ENCODE measurements at places on chromosomes 5 and 9. TPM values are rescaled to one million over a fixed set of nuclear protein-coding genes. Genes with fewer than 3 reads are reported as not detected.

DNA sequence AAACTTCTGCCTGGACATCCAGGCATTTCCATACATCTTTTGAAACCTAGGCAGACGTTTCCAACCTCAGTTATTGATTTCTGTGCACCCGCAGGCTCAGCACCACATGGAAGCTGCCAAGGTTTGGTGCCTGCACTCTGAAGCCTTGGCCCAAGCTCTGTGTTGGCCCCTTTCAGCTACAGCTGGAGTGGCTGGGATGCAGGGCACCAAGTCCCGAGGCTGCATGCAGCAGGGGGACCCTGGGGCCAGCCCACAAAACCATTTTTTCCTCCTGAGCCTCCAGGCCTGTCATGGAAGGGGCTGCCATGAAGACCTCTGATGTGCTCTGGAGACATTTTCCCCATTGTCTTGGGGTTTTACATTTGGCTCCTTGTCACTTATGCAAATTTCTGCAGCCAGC is 49.9 kb downstream of the NFX1 start:
- DNase-seq = no peak

DNA sequence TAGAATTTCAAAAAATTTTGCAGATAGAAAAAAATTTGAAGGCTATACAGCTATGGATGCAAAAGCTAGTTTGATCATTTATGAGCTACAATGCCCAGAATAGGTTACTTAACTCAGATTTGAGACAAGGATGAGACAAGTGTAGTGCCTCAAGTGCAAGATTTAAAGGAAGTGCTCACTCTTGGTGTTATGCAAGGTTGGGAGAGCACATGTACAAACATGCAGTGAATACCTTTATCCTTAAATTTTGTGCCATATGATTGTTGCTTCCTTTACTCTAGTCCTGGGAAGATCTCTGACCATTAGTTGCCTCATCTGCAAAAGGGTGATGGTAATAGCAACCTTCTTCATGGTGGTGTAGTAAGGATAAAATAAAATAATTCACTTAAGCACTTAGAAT is 31.7 kb upstream of the PPP2R2B start:
- no peak for DNase-seq

DNA sequence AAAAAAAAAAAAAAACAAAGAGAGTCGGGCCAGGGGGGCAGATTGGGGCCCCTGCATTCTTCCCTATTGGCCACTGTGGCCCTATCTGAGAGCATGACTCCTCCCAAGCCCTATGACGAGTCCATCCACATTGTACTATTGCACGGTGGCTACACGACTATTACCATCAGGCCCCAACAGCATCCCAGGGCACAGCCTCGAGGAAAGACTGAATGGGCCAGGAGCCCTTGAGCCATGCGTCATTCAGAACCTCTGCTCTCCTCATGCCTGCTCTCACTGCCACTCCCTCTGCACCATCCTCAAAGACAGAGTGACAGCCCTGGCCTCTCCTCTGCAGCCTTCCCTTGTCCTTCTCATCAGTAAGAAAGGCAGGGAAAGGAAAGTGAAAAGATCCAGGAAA is 20.2 kb upstream of the ORM1 start:
- no peak for DNase-seq

GRCh38 chr9:37836386-37836785 is 35.8 kb downstream of the DCAF10 start:
- DNase-seq = no peak

GRCh38 chr5:78269088-78269703 is 25.3 kb downstream of the AP3B1 start:
- peak; percentile 27 for DNase-seq

- DNase-seq = no peak
Measured at GRCh38 chr5:1755321-1755949, 44.2 kb downstream of the MRPL36 start.

DNA sequence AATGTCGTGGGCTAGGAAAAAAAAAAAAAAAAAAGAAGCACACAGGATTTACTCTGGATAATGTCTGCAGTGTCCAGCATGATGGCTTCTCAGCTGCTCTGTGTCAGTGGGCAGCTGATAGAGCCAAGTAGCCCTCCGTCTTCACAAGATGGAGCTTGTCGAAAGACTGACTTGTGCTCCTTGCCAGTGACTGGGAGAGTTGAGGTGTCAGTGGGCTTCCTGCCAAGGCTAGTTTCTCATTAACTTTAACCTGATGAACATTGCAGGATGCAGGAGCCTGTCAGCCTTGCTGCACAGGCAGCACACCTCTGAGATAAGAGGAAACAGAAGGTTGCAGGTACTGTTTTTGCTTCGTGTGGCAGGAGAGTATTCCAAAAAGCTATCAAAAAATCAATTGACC is 171.4 kb upstream of the SGCD start:
- DNase-seq = no peak

- peak; percentile 80 for DNase-seq
Measured at GRCh38 chr5:61330845-61331406, 1.1 kb upstream of the ZSWIM6 start.

DNA sequence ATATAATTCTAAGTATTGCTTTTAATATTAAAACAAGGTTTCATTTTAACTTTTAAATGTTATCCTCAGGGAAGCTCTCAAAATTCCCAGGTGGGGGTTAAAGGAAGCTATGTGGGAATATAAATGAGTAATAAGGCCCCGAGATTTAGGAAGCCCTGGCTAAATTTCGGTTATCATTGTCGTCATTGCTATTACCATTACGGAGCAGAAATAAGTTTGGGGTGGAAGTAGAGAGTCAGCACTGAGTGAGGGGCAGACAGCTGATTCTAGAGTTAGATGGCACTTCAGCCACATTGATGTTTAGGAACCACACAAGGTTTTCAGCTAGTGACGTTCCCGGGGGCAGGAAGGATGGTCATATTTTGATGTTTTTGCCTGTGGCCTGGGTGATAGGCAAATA is 74.9 kb downstream of the NREP start:
- DNase-seq = no peak

GRCh38 chr9:32524892-32525708 is 896 bp downstream of the RIGI start:
- DNase-seq = peak; percentile 29

GRCh38 chr5:145680169-145680568 is 155.0 kb downstream of the PRELID2 start:
- no peak for DNase-seq

- DNase-seq = no peak
Measured at GRCh38 chr9:2523591-2523990, 98.0 kb upstream of the VLDLR start.

DNA sequence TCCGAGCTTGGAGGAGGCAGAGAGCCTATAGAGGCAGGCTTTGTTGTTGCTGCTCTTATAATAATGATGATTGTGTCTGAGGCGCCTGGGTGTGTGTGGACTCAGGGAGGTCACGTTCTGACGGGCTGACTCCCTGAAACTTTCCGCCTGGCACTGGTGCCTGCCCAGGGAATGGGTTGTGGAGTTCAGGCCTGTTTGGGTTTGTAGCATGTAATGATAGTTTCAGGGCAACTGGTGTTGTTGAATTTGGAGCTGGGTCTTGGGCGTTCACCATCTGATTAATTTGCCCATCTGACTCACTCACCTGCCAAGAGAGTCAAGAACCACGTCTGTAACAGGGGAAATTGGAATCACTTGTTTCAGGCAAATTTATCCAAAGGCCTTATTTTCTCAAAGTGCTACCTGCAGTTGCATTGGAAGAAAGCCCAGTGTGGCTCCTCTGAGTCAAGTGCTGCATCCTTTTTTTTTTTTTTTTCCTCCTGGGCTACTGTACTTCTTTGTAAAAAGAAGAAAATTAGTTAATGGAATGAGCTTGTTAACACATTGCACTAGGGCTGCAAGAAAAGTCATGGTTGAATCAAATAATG is 386.5 kb downstream of the GADD45G start:
- no peak for DNase-seq

DNA sequence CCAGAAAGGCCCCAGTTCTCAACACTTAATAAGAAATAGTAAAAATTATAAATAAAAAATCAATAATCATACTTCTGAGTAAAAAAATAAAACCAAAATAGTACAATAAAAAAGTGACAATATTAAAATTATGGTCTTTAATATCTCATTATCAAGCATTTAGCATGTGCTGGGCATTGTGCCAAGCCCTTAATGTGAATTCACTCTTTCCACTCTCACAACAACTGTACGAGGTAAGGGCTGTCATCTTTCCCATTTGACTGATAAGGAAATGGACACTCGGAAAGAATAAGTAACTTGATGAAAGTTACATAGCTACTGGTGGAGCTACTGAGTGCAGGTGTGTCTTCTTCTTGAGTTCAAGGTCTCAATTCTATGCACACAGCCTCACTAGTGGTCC is 43.6 kb downstream of the SEC61B start:
- no peak for DNase-seq

The SPTAN1 gene
- total RNA-seq = 477 TPM

The CCDC152 gene
- 0.97 TPM for total RNA-seq

The FOXI1 gene
- not detected for total RNA-seq

The LSM11 gene
- total RNA-seq = 5.6 TPM

The MORN5 gene
- total RNA-seq = not detected

The IL4 gene
- not detected for total RNA-seq

The OLFML2A gene
- total RNA-seq = 5.5 TPM
